Esophagus muscularis mucosa (tissue), 4 donors: ENCODE measurements at places on chromosomes 3 and 15.

DNA sequence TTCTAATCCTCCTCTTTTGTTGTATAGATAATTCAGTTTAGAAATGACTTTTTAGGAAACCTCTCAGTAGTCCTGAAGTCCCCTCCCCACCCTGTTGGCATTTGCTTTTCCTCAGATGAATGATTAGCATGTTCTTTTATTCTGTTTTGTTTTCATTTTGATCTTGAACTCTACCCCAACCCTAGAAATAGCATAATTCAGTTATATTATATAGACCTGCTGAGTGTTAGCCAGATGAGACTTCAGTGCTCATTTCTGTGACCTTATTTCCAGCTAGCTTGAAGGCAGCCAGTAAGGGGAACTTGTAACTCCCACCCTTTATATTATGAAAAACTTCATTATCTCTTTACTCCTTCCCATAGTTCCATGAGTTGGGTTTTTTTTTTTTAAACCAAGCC, 41.2 kb downstream of the SNRK start:
- no peak for DNase-seq

DNA sequence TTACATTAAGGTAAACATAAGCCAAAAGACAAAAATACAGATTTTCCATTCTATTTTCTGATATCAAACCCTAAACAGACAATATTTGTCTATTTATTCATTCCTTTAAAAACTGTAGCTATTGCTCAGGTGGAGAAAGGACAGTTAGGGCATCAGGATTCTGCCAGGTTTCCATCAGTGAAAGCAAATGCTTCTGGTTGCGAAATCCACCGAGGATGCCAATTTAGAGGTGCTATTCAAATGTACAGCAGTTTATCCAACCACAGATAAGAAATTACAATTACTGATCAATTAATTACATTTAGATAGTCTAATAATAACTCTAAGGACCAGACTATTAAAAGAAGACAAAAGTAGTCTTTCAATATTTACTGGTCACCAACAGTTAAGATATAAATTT, 3.9 kb downstream of the TOMM70 start:
- no peak for DNase-seq

DNA sequence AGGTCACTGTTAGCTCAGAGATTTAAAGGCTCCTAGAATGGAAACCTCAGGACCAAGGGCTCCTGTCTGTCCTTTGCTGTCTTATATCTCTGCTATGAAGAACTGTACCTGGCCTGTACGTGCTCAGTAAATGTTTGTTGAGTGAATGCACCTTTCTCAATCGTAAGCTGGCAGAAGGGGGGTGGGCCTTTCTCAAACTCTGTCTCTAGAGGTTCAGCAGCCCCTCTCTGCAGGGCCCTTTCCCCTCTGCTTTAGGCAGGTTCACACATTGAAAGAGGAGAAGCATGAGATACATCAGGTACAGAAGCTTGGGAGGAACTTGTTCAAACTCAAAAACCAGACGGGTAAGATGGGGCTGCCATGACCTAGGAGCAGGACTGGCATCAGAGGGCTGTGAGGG, 155.6 kb downstream of the GOLGA6L4 start:
- DNase-seq: peak; percentile 90

DNA sequence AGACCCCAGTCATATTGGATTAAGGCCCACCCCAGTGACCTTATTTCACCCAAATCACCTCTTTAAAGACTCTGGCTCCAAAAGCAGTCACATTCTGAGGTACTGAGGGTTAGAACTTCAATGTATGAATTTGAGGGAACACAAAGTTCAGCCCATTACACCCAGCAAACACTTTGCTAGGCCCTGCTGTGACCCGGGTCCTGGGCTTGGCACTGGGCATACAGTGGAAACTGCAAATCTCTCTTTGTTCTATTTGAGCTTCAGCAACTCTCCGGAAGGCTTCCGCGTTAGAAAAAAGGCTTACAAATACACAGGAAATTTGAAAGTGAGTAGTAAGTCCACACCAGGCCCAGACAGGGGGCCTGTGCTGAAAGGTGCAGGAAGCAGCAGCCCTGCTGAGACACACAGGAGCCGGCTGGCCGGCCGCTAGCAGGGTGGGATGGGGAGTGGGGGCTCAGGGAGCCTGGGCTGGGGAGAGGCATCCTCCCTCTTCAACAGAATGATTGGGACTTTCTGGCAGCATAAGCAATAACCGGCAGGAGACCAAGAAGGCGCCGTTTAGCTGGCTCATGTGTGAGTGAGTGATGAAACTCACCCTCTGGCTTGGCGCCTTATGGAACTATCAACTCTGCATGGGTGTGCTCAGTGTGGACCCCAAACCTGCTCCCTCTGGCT, 13.0 kb downstream of the LIPC start:
- DNase-seq: no peak

DNA sequence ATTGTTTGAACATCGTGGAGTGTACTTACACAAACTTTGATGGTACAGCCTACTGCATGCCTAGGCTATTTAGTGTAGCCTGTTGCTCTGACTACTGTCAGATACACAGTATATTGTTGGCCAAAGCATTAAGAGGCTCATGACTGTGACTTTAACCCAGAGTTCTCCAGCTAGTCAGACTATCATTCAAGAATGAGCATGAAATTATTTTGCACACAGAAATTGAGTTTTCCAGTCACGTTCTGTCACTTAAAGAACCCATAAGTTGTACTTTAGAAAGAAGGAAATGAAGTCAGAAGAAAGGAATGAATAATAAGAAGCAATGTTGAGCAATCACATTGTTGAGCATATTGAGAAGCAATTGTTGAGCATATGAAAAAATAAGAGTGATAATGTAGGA, 37.6 kb upstream of the SLC22A13 start:
- no peak for DNase-seq

DNA sequence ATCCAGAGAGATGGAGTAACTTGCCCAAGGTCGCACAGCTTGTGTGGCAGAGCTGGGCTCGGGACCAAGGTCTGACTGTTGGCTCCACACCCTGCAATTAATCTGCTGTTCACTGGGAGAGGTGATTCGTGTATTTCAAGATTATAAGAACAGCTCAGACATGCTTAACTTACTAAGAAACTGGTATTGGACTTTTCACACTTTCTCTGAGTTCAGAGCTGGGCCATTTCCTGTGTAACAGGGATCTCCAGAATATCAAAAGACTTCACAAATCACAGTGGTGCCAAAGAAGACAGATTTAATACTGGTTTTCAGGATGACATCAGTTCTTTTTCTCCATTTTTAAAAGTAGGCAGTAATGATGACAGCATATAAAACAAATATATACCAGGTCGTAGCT, 156.8 kb upstream of the UBE2E1 start:
- DNase-seq: peak; percentile 72

DNA sequence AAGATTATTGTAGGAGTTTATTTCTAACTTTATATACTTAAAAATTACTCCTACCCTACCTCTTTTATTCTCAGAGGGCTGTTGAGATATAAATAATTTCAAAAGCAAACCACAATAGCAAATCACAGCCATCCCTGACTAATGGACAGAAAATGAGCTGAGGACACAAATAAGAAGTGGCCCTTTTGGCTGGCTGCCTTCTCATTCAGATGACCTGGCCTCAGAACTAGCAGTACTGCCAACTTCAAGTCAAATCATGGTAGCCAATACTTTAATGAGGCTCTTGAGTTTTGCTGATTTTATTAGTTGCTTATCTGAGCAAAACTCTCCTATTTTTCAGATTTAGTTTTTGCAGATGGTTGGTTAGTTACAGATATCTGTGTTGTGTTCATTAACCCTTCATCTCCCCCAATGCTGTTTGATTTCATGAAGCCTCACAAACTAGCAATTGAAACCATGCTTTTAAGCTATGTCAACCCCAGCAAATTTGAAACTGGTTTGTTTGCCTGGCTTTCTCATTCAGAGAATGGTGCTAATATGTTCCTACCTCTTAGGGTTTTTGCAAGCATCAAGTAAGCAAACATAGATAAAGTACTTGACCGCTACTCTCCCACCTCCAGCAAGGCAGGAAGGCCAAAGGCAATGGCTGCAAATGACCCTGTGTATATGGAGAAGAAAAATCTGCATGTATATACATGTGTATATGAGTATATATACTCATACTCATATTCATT, 73.4 kb upstream of the HACD2 start:
- no peak for DNase-seq

DNA sequence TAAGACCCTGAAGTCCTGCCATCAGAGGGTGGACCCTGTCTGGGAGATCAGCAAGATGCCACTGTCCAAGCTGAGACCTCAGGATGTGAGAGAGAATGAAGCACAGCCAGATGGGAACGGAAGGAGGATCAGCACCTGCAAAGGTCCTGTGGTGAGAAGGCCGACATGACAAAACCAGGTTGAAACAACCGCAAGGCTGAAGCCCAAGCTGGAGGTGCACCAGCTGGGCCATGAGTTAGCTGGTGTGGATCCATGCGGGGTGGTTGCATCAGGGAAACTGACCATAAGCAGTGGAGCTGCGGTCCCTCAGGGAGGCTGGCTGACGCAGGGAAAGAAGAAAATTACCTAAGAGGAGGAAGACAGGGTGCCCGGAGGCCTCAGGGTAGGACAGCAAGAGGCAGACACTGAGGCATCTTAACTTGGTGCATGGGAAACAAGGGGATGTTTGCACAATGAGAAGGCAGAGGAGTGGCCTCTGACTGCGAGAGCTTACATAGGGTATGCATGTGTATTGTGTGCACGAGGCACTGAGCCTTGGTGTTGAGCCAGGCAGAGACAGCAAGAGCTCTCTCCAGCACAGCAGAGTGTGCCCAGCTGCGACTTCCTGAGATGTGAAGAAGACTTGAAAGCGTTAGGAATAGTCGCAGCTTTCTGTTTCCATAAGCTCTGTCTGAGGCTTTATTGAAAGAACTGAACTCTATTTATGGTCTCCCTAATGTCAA, 497.7 kb downstream of the OCA2 start:
- DNase-seq: no peak
